Activated gamma-delta T cell (primary cell): ENCODE measurements at places on chromosomes 6 and 20.

DNA sequence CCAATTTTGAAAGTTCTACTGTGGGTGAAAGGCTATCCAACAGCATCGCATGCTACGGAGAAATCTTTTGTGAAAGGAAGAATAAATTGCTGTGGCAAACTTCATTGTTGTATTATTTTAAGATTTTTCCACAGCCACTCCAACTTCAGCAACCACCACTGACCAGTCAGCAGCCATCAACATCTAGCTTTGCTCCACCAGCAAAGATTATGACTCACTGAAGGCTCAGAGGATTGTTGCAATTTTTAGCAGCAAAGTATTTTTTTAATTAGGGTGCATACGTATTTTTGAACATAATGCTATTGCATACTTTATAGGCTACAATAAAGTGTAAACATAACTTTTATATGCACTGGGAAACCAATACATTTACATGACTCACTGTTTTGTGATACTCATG is 493.5 kb downstream of the TFAP2A start:
- DNase-seq: no peak

DNA sequence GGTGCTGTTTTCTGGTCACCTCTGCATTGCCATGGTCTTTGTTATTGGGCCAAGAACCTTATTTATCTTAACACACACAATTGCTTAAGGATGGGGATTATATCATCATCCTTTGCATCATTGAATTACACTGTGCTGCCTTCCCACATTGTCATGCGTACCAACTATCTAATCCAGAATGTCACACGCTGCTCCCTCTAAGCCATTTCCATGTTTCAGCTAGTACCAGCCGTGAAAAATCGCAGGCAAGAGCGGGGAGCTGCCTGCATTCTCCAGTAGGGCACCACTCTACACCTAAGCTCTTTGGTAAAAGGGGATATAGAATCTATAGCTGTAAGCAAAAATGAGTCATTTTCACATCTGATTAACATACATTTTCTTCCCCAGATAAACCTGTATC is 277.0 kb downstream of the PRL start:
- no peak for DNase-seq

- DNase-seq: no peak
Observed at GRCh38 chr6:38024908-38025307, 205.4 kb downstream of the ZFAND3 start.

GRCh38 chr6:8059129-8059528 is 5.1 kb downstream of the BLOC1S5 start:
- DNase-seq: no peak

- DNase-seq: no peak
Observed at GRCh38 chr6:118240878-118241528, 307.1 kb upstream of the PLN start.
